ENCODE measurements at places on chromosomes 16 and 17. TPM values are rescaled to one million over a fixed set of nuclear protein-coding genes. Genes with fewer than 3 reads are reported as not detected.

TNK1 gene
- not detected for total RNA-seq

TLCD3B gene
- 0.19 TPM for total RNA-seq

HEATR3 gene
- 19.0 TPM for total RNA-seq

GAS2L2 gene
- not detected for total RNA-seq

ITGAD gene
- total RNA-seq, result not detected

PERCC1 gene
- not detected for total RNA-seq

SSTR5 gene
- total RNA-seq, result 0.12 TPM

GP1BA gene
- not detected for total RNA-seq

RAP1GAP2 gene
- 0.99 TPM for total RNA-seq

CCL7 gene
- total RNA-seq, result 0.19 TPM

NECAB2 gene
- total RNA-seq, result 0.13 TPM

TEKT1 gene
- total RNA-seq, result not detected

CD300H gene
- total RNA-seq, result not detected

ENO3 gene
- total RNA-seq, result 4.5 TPM

NOD2 gene
- 0.06 TPM for total RNA-seq
